ENCODE measurements at places on chromosomes 7 and 10.

DNA sequence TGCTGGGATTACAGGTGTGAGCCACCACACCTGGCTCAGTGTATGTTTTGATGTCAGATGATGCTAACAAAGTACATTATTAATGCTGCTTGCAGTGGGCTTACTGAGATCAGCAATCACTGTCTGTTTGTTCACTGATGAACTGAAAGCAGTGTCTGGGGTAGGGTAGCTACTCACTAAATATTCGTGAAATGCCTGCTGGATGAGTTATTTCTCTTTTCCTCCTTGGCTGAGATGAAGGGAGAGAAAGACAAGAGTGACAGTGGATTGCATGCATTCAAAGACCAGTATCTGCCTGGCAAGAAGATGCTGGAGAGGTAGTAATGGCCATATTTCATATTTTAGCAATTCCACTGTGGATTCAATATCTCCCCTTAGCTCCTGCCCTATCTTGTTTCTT, 32.3 kb downstream of the FAM107B start:
- no peak for DNase-seq

DNA sequence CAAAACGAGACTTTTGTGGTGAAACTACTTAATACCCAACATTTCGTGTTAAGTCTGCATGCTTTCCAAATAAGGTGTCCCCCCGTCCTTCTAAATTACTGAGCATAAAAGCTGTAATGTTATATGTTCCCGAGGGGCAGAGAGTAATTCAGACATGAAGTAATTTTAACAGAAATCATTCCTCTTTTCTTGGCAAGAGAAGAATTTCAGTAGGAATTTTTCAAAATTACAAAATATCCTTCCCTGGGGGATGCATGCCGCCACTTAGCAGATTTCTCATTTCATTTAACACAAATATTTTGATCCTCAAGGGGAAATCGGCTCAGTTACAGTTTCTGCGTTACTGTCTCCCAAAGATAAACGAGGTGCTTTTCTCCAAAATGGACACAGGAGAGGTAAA, 213.2 kb upstream of the RHOBTB1 start:
- DNase-seq = no peak

GRCh38 chr7:31744294-31744874, 57.4 kb downstream of the PPP1R17 start:
- DNase-seq = peak; percentile 62

DNA sequence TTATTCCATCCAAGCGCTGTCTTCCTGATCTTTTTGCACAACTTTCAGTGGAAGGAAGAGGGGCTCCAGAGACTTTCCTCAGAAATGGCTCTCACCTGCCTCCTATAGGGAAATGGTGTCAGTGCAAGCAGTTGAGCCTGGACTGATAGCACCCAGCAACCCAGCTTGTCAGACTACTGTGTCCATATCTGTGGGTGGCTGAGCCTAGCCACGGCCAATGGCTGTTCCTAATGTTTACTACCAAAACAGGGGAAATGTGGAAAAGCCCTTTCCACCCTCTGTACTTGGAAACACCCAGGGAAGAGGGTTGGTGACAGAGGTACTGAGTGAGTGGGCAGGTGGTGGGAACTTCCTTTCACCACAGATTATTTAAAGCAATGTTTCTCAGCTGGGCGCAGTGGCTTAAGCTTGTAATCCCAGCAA, 4.3 kb upstream of the YKT6 start:
- DNase-seq = peak; percentile 52

DNA sequence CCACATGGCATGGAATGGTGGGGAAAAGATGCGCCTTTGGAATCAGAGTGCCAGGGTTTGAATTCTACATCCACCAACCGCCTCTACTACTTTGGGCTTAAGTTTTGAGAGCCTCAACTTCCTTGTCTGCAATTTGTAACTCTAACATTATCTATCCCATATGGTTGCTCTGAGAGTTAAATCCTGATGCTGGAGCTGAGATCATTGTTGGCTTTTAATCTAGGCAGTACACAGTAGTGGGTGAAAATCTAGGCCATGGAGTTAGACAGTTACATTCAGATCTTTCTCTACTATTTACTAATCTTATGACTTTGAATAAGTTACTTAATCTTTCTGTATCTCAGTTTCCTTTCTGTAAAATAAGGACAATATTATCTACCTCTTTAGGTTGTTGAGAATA, 149.7 kb upstream of the AOAH start:
- no peak for DNase-seq

- DNase-seq = no peak
Measured at GRCh38 chr7:100588438-100588837, 2.3 kb downstream of the FBXO24 start.

Data from neural crest cell (in vitro differentiated cells).